Hepatocyte (in vitro differentiated cells): ENCODE measurements at places on chromosomes 4 and X.
A peak's percentile ranks its signal among the peaks of the same experiment; 100 is the strongest.

DNA sequence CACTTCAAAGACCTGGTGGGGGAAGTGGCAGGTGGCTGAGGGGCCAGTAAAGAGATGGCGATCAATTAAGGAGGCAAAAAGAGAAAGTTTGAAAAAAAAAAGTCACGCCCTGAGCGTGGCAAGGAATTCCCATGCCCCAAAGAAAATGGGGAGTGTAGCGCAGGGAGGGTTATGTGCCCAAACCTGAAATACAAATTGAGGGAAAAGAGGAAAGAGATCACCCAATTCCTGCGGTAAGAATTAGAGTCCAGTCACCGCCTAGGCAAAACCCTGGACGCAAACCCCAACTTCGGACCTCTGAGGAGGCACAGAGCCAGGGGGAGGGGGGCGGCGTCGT lies 595 bp downstream of the ENOX2 start:
- peak overlapping the region; percentile 32 for H3K4me3 ChIP-seq
- H3K27ac ChIP-seq, result peak overlapping the region; percentile 16
- H3K27me3 ChIP-seq, result no peaks in the 10 kb centered on the region
- no peaks in the 10 kb centered on the region for H3K4me1 ChIP-seq
- no peak for DNase-seq

GRCh38 chr4:21117541-21118180 lies 417.4 kb downstream of the PACRGL start:
- no peak for DNase-seq
- H3K27ac ChIP-seq, result no peak overlapping the region
- H3K27me3 ChIP-seq, result no peaks in the 10 kb centered on the region
- no peak overlapping the region for H3K4me3 ChIP-seq

- H3K27ac ChIP-seq, result no peak overlapping the region
- no peak overlapping the region for H3K4me3 ChIP-seq
- no peaks in the 10 kb centered on the region for H3K36me3 ChIP-seq
These were observed 116.1 kb downstream of the MAPK10 start for GRCh38 chr4:86243750-86244149.

- no peaks in the 10 kb centered on the region for H3K27me3 ChIP-seq
- no peak overlapping the region for H3K27ac ChIP-seq
- no peaks in the 10 kb centered on the region for H3K4me1 ChIP-seq
- DNase-seq, result no peak
These were observed 163.8 kb upstream of the HDX start for GRCh38 chrX:84666086-84666485.

- no peaks in the 10 kb centered on the region for H3K36me3 ChIP-seq
- no peak for DNase-seq
- H3K4me3 ChIP-seq, result peak overlapping the region; percentile 49
- H3K27ac ChIP-seq, result peak overlapping the region; percentile 94
- H3K27me3 ChIP-seq, result no peaks in the 10 kb centered on the region
- H3K4me1 ChIP-seq, result peaks cover 11% of the 10 kb centered on the region
These were observed 15.2 kb upstream of the RUFY3 start for GRCh38 chr4:70706516-70706915.

DNA sequence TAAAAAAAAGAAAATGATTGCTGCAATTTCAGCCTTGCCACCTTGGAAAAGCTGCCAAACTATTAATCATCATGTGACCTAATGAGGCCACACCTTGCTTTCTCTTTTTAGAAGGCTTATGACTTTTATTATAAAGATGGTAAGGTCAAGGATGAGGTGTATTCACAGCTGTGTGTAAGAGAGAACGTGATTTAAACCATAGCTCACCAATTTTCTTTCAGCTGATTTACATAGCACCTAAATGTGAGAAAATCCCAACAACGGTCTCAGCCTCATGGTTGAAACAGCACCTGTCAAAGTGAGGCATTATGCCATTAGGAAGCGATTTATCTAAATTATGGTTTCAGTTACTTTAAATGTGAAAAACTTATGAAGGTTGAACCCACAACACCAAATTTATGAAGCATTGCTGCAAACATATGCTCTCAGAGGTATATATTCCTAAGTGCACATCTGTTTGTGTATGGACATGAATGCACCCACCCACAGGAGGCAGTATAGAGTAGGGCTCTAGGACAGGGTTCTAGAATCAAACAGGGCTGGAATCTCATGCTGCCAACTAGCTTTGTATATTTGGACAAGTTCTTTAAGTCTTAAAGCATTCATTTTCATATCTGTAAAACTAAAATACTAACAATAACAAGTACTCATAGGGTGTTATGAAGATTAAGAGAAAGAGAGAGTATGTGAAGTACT lies 40.7 kb downstream of the ANXA3 start:
- no peak overlapping the region for H3K4me3 ChIP-seq
- H3K36me3 ChIP-seq, result no peaks in the 10 kb centered on the region
- no peak for DNase-seq
- no peaks in the 10 kb centered on the region for H3K4me1 ChIP-seq

DNA sequence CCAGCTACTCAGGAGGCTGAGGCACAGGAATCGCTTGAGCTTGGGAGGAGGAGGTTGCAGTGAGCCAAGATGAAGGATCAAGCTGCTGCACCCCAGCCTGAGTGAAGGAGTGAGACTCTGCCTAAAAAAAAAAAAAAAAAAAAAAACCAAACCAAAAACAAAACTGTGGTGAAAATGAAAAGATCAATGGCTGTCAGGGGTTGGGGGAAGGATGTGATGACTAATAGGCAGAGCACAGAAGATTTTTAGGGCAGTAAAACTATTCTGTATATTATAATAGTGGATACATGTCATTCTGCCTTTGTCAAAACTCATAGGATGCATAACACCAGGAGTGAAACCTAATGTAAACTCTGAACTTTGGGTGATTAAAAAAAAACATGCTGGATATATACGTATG lies 69.9 kb upstream of the ELOVL6 start:
- DNase-seq, result no peak
- H3K4me3 ChIP-seq, result no peak overlapping the region
- no peaks in the 10 kb centered on the region for H3K27me3 ChIP-seq
- H3K4me1 ChIP-seq, result no peaks in the 10 kb centered on the region
- no peak overlapping the region for H3K27ac ChIP-seq
- H3K36me3 ChIP-seq, result no peaks in the 10 kb centered on the region

- H3K27me3 ChIP-seq, result no peaks in the 10 kb centered on the region
- H3K27ac ChIP-seq, result no peak overlapping the region
- no peak overlapping the region for H3K4me3 ChIP-seq
- no peaks in the 10 kb centered on the region for H3K36me3 ChIP-seq
These were observed 1579.3 kb downstream of the C4orf33 start for GRCh38 chr4:130675266-130675665.

GRCh38 chr4:153223930-153224329 lies 19.7 kb downstream of the TRIM2 start:
- peaks cover 31% of the 10 kb centered on the region for H3K4me1 ChIP-seq
- peak overlapping the region; percentile 96 for H3K27ac ChIP-seq
- DNase-seq, result no peak
- H3K4me3 ChIP-seq, result peak overlapping the region; percentile 22
- no peaks in the 10 kb centered on the region for H3K36me3 ChIP-seq

DNA sequence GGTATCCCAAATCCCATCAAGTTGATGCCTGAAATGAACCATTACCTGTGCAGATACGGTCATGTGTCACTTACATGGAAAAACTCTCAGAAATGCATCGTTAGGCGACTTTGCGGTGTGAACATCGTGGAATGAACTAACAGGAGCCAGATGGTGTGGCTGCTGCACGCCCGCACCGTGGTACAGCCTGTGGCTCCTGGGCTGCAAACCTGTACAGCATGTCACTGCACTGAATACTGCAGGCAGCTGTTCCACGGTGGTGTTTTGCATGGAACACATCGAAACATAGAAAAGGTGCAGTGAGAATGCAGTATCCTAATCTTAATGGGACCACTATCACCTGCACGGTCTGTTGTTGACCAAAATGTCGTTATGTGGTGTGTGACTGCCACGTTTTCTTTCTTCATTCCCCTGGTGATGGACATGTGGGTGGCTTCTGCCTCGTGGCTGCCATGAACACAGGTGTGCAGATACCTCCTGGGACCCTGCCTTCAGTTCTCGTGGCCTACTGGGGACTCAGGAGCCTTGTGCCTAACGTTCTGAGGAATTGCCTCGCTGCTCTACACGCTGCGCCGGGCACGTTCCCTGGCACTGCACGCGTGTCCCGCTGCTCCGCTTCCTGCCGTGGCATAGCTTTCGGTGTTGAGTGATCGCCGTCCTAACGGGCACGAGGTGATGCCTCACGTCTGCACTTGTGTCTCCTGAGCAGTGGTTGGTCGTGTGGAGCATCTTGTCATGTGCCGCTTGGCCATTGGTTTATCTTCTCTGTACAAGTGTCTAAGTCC lies 18.5 kb downstream of the MAEA start:
- no peak for DNase-seq
- H3K27ac ChIP-seq, result peak overlapping the region; percentile 89
- H3K4me3 ChIP-seq, result no peak overlapping the region
- no peaks in the 10 kb centered on the region for H3K27me3 ChIP-seq

DNA sequence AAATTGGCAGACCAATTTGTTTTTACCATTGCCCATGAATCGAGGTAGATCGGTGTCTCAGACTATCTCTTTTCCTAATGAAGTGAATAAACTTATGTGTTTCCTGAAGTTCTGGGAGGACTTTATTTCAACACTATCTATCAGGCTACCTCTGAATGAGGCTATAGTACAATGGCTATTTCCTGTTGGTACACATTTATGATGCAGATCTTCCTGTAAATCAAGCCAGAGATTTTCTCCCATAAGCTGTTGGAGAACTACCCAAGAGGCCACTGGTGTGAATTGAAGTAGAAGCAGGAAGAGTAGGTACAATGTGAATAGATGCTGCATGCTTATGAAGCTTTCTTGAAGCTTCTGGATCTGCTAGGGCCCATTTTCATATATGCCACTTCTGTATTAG lies 16.0 kb downstream of the TXK start:
- H3K27me3 ChIP-seq, result no peaks in the 10 kb centered on the region
- H3K4me3 ChIP-seq, result no peak overlapping the region
- H3K27ac ChIP-seq, result no peak overlapping the region
- H3K36me3 ChIP-seq, result no peaks in the 10 kb centered on the region
- no peak for DNase-seq

DNA sequence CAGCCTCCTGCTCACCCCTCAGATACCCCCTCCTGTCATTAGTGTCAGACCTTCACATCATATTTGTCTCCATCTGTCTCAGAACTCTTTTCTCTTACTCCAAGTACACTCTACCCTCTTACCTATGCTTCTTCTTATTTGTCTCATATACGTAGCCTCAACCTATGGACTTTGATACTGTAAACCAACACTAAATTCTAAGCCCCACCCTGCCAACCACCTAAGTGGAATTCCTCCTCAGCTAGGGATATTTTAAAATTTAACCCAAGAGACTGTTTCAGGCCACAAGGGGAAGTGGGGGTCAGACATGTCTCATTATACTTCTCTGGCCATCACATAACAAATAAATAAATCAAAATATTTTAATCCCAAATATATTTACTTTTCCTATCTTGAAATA lies 778.1 kb upstream of the GRID2 start:
- peak overlapping the region; percentile 49 for H3K27ac ChIP-seq
- peak; percentile 12 for DNase-seq
- peaks cover 12% of the 10 kb centered on the region for H3K4me1 ChIP-seq
- no peaks in the 10 kb centered on the region for H3K27me3 ChIP-seq
- H3K36me3 ChIP-seq, result no peaks in the 10 kb centered on the region
- no peak overlapping the region for H3K4me3 ChIP-seq

DNA sequence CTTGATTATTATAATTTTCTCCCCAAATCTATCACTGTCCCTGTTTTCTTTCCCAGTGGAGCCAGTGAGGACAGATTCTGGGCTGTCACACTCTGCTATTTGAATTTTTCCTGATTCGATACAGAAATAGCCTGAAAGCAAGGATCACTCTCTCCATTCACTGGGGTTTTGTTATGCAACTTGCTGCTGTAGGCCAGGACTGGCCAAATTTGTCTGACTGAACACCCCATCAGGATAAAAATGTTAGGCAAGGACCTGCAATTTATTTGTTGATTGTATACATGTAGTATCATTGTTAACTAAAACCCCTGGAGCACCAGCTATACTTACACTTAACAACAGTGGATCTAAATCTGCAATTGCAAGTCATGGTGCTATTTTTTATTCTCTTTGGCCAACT lies 68.7 kb downstream of the AASDH start:
- no peaks in the 10 kb centered on the region for H3K4me1 ChIP-seq
- H3K27ac ChIP-seq, result no peak overlapping the region
- no peak overlapping the region for H3K4me3 ChIP-seq

GRCh38 chrX:65706041-65706828 lies 38.8 kb downstream of the MSN start:
- H3K27ac ChIP-seq, result no peak overlapping the region
- H3K27me3 ChIP-seq, result no peaks in the 10 kb centered on the region

DNA sequence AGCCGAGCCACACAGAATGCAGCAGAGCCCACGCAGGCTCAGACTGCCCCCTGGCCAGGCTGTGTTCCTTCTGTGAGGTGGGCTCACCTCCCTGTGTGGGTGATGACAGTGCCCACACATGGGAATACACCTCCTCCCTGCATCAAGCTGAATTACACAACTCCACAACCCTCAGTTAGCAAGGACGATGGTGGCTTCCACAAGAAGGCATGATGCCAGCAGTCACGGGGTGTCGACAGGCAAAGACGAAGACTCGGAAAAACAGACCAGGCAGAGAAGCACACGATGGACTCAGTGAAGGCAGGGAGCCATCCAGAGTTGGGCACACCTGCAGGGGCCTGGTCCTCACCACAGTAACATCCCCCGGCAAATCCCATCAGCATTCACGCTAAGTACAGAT lies 12.1 kb downstream of the LETM1 start:
- H3K27me3 ChIP-seq, result no peaks in the 10 kb centered on the region
- no peak for DNase-seq
- H3K36me3 ChIP-seq, result no peaks in the 10 kb centered on the region
- H3K4me3 ChIP-seq, result no peak overlapping the region

DNA sequence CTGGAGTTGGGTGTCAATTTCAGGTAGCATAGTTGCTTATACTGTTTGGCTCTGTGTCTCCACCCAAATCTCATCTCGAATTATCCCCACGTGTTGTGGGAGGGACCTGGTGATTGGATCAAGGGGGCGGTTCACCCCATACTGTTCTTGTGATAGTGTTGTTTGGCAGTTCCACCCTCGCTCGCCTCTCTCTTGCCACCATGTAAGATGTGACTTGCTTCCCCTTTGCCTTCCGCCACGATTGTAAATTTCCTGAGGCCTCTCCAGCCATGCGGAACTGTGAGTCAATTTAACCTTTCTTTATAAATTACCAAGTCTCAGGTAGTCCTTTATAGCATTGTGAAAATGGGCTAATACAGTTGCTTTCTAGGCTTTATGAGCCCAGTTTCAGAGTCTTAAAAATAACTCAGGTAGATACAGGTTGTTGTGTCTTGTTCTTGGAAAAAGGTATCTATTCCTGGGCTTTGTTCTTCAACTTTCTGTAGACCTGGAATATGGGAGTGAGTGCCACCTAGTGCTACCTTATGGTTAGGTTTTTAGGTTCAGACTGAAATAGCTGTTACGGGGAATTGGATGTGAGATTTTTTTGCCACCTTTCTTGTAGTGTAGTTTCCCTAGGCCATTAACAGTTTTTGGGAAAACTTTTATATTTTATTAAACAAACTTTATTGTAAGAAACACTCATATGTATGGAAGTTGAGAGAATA lies 15.6 kb downstream of the PGK1 start:
- H3K36me3 ChIP-seq, result no peaks in the 10 kb centered on the region
- no peak overlapping the region for H3K4me3 ChIP-seq
- no peaks in the 10 kb centered on the region for H3K4me1 ChIP-seq
- H3K27ac ChIP-seq, result no peak overlapping the region

- H3K4me3 ChIP-seq, result no peak overlapping the region
- no peak overlapping the region for H3K27ac ChIP-seq
- H3K27me3 ChIP-seq, result no peaks in the 10 kb centered on the region
- H3K36me3 ChIP-seq, result no peaks in the 10 kb centered on the region
- no peak for DNase-seq
These were observed 50.8 kb upstream of the SLC16A2 start for GRCh38 chrX:74370487-74370886.
